ENCODE measurements at places on chromosomes 13 and 19.

DNA sequence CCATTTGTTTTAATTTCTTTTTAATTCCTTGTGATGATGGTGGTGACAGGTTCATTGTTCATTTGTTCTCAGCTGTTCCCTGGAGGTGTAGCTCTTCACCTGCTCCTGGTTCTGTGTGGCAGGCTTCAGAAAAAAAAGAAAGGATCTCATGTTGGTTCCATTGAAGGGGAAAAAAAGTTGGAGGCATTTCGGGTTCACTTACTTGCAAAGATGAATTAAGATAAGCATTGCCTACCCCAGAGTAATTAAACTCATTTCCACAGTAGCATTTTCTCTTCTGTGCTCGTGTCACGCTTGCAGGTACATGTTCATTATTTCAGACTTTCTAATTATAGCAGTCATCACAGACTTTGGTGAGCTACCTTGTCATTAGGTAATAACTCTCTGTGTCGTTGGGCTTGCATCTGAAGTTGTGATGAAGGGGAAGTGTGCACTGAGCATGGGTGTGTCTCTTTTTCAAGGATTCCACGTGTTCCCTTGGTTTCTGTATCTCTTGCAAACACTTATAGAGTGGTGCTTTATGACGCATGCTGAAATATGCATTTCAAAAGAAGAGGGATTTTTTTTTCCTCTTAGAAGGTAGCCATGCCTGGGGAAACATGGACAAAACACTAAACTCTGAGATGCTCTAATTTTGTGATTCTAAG lies 69.1 kb downstream of the MTUS2 start:
- DNase-seq = no peak

DNA sequence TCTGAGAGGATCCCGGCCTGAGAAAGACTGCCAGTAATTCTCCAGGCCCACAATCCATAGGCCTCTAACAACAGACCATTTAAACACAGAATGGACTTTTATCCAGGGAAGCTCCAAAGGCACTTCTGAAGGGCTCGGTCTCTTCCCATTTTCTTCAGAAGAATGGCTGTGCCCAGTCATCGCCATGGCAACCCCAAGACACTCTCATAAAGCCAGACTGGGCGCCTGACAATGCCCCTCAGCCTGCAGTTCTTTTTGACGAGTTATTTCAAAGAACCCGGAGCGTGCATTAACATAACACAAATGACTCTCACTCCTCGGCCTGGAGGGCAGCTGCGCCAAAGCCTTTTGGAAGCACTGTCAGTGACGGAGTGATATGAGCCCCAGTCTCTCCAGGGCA lies 61.0 kb downstream of the RASA3 start:
- DNase-seq = no peak

GRCh38 chr13:23876265-23876664 lies 12.9 kb downstream of the MIPEP start:
- DNase-seq = no peak

- no peak for DNase-seq
Measured at GRCh38 chr13:52162279-52163101, 3.1 kb upstream of the NEK3 start.

GRCh38 chr19:35514282-35514809 lies 897 bp upstream of the DMKN start:
- DNase-seq = no peak

- DNase-seq = no peak
Measured at GRCh38 chr19:47379381-47379938, 30.3 kb downstream of the DHX34 start.

DNA sequence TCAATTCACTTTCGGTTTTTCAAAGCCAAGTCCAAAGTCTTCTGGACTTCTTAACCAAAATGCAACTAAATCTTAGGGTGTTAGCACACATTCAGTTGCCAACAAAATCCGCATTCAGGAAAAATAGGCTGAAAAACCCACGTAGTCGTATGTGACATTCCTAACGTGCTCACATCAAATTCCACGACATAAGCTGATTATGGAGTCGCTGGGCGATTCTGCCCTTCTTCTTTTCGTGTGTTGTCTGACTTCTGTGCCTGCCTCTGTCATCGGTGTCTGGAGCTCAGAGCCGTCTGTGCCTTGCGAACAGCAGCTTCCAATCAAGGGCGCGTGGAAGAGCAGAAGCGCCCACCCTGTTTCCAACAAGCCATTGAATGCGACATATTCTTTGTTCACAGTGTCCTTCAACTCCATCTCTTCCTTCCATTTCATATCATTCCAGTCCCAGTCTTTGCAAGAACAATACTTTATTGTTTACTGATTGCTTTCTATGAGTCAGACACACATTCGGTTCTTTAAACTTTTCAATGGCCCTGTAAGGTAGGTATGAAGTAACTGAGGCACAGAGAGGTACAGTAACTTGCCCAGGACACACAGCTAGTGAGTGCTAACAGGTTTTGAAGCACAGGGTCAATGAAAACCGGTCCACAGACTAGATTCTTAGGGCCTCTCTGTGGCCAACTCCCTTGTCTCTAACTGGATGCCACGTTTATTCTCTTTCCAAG lies 8.2 kb upstream of the ZNF507 start:
- no peak for DNase-seq

- DNase-seq = peak; percentile 44
Measured at GRCh38 chr19:49809160-49809940, 3.7 kb downstream of the FUZ start.

- no peak for DNase-seq
Measured at GRCh38 chr19:51915324-51915867, 10.6 kb upstream of the ZNF649 start.

DNA sequence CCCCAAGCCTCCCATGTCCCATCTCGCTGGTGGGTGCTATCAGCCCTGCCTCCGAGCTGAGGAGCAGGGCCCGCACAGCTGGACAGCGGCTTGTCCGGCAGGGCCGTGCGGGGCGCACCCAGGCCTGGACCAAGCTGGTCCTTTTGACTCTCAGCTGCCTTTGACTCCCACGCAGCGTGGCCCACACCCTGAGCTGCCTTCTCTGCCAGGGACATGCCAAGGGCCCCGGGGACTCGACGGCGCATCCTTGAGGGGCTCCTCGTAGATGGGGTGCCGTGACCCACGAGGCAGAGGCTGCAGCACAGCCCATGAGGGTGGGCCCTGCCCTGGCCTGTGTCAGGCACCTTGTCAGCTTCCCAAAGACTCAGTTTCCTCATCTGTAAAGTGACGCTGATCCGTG lies 38.8 kb upstream of the F7 start:
- DNase-seq = no peak

DNA sequence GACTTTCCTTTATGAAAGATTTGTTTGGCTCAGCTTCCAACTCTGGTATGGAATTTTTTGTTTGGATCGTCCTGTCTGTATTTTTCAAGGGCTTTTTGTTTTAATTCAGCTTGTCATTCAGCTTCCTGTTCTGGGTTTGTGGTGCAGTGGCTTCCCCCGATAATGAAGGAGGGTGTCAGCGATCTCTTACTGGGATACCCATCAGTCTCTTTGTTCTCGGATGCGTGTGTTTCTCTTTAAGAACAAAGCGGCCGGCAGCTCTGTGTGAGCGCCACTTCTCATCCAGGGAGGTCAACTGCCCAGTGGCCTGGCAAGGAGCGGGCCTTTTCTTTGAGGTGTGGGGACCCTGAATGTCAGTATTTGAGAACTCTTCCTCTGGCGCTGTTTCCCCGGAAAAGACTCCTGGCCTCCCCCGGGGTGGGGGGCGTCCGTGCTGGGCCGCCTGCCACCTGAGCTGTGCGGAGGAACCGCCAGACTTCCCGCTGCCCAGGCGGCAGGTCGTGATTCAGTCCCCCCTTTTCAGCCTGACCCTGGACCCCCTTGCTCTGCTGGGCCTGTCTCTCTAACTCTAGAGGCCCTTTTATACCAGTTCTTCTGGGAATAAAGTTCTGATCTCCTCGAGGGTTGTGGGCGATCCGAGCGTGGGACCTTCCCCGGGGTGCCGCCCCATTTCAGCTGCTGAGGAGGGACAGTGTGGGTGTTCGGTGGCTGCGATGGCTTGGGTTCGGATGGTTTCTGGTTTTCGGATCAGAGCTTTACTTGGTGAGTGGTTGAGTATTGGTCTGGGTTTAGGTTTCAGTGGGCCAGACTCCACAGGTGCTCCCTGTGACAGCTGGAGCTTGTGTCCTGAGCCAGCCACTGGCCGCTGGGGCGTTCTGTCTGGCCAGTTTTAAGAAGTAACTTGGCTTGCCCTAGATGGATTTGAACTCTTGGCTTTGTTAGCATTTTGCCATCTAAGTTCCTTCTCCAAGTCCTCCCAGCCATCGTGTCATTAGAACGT lies 3.4 kb downstream of the SF3A2 start:
- DNase-seq = no peak

GRCh38 chr19:38658462-38659306 lies 11.2 kb downstream of the ACTN4 start:
- DNase-seq = no peak

DNA sequence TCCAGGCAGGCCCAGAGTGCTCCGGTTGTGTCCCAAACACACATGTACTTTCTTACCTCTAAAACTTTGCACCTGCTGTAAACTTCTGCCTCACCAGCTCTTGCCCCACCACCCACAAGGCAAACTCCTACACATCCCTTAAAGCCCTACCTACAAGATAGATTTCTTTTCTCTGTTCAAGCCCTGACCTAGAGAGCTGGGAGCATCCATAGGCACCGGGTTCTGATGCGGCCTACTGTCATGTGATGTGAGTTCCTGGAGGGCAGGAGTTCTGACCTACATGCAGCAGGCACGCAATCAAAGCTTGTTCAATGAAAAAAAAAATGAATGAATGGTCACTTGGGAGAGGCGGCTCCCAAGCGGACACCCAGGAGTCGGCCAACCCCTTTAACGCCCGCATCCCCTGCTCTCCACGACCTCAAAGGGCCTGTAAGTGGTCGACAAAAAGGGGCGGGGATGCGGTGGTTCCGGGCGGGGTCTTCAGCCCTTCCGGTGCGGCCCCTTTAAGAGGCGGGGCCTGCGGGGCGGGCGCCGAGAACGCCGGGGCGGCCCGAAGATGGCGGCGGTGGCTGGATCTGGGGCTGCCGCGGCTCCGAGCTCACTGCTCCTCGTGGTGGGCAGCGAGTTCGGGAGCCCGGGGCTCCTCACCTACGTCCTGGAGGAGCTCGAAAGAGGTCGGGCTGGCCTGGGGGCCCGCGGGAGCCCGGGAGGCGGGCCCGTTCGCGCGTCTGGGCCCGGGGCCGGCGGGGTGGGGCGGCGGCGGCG lies at the start of gene MAP1S:
Gene MAP1S (plus strand): TSS at position 534 of the 765 bp plus-strand sequence. CDS start 23 bp downstream, at position 557.
- DNase-seq = peak; percentile 70

- DNase-seq = no peak
Measured at GRCh38 chr19:49167857-49168409, 10.3 kb downstream of the TRPM4 start.

DNA sequence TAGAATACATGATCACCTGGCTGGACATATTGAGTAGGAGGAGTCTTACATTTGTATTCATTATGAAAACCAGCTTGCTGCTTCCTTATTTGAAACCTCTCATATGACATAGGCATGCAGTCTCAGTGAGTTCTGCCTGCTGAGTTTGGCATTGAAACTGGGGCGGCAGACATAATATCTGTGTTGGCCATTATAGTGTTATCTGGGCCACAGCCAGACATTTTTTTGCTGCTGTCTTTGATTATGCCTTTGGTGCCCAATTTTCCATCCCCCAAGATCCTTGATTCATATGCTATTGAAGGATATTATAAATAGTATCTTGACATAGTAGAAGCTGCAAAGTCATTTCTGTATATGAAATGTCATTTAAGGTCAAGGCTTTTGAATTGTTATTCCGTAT lies 15.8 kb downstream of the FREM2 start:
- no peak for DNase-seq

GRCh38 chr19:58439576-58440554 lies at the start of gene ZNF132:
Gene ZNF132, minus strand, starts transcription at chr19:58440153. Its CDS starts 332 bp downstream, at chr19:58439821.
- peak; percentile 84 for DNase-seq

All from stimulated activated CD4-positive, alpha-beta T cell treated with anti-CD3 and anti-CD28 coated beads, Interleukin-12 subunit alpha, Interleukin-12 subunit beta, amount 100 ng/mL, for 4 hours (primary cell).